Vagina (tissue), 2 donors: ENCODE measurements at places on chromosomes 6 and 20. TPM values are rescaled to one million over a fixed set of nuclear protein-coding genes. Genes with fewer than 3 reads are reported as not detected.

DNA sequence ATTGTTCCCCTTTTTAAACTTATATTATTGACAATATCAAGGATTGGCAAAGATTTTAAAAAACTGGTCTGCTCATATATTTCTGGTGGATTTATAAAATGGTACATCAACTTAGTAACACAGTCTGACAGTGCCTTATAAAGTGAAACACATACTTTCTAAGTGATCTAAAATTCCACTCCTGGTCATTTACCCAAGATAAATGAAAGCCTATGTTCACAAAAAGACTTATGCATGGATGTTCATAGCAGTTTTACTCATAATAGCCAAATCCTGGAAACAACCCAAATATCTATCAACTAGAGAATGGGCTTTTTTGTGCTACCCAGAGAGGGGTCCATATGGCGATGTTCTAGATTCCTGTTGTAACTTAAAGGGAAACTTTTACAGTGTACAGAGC lies 222.4 kb upstream of the FAM83B start:
- no peak for DNase-seq

DNA sequence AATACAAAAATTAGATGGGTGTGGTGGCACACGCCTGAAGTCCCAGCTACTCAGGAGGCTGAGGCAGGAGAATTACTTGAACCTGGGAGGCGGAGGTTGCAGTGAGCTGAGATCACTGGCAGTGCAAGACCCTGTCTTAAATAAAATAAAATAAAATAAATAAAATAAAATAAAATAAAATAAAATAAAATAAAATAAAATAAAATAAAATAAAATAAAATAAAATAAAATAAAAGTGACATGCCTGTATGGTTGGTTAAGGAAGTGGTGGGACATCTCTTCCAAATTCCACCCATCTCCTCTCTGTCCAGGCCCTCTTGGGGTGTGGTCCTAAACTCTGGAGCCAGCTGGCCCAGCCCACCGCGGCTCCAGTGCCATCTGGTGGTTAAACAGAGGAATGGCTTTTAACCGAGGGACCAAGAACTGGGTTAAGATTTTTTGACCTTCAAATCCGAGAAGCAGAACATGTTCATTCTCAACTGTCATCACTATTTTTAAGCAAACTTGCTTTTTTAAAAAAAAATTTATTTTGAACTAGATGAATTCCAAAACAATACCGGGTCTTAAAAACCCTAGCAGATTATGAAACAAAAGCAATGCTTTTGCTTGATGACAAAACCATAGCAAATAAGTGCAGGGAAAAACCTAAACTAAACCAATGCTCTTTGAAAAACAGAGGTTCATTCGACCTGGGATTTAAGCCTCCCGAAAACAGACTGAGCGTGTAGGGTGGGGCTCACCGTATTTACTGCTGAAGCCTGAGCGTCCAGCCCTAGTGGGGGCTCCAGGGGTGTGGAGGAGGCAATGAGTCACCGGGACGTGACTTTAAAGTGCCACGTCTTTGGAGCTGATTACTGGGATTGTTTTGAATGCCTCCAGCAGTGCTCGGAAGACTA lies 68.8 kb downstream of the CDC5L start:
- DNase-seq = no peak

- no peak for DNase-seq
These were observed 163.2 kb upstream of the BTBD3 start for GRCh38 chr20:11754451-11754850.

DNA sequence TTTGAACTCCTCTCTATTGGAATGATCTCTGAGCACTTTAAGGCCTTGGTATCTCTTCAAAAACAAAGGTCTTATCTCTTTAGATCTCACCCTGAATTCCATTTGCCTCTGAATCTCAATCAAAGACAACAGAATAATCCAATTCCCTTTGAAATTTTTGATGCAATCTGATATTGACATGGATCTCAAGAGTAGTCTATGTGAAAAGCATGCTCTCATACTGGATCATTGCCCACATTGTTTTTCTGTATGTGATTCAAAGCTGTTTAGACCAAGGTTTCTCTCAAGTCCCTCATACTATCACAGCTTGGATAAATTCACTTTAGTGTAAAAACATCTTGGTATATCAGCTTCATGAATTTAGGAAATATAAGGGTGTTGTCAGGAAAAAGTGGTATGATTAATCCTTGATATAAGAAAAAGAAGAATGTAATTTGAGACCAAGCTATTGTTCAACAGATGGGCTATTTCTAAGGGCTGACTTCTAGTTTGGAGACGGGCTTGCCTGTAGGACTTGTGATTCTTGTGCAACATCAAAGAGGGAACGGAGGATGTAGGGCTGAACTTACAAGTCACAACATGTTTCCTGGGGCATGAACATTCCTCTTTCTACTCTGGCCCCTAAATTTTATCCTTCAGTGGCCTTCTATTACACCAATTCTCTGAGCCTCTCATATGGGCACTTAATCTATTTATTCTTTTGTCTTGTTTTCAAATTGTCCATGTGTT lies 77.9 kb upstream of the CITED2 start:
- no peak for DNase-seq

The RNF144B gene
- total RNA-seq = 6.9 TPM

- no peak for DNase-seq
These were observed 529.5 kb downstream of the PRKN start for GRCh38 chr6:162198076-162198475.

- no peak for DNase-seq
These were observed 59.3 kb upstream of the CARMIL1 start for GRCh38 chr6:25219917-25220278.

DNA sequence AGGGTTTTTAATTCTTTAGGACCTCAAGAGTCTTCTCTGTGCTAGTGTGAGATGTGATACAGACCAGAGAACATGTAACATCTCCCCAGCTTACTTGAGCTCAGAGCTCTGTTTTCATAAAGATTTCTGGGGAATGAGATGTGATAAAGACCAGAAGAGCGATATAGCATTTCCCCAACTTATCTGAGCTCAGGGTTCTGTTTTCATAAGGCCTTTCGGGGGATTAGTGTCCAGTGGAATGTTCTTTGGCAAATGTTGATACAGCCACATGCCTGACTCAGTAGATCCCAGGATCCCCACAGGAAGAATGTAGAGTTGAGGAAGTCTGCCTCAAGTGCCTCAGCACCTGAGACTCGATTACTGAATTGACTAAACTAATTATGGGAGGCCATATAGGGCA lies 18.7 kb upstream of the TOP1 start:
- no peak for DNase-seq

The ERVFRD-1 gene
- total RNA-seq = 0.25 TPM

DNA sequence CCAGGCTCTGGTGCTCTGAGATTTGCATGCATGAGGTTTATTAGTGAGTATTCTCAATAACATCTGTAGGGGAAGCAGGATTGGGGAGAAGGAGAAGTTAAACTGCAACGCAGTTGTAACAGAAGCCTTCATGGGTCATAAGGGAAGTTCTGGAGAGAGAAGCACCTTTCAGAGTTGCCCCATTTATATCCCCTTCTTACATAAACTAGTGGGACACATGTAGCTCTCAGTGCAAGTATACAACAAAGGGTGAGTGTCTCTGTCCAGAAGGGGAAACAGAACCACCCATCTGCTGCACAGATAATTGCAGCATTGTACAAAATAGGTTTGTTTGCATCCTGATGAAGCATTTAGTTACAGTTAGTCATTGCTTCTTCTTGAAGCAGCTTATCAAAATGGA lies 4.3 kb upstream of the ADGB start:
- no peak for DNase-seq

DNA sequence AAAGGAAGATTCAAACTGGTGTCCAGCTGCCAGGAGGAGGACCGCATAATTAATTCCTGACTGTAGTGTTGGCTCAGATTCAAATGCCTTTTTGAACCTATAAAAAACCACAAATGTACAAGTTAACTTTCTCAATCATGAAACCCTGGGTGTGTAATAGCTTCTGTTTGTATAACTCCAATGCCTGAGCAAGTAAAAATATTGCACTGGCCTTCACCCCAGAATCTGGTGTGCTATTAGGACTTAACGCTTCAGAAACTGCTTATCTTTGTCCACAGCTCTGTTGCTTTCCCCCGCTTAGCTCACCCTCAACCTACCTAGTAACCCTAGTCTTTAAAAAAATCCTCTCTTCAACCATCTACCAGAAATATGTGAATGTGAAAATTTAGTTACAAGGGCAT lies 119.1 kb upstream of the MAP7 start:
- DNase-seq = no peak

DNA sequence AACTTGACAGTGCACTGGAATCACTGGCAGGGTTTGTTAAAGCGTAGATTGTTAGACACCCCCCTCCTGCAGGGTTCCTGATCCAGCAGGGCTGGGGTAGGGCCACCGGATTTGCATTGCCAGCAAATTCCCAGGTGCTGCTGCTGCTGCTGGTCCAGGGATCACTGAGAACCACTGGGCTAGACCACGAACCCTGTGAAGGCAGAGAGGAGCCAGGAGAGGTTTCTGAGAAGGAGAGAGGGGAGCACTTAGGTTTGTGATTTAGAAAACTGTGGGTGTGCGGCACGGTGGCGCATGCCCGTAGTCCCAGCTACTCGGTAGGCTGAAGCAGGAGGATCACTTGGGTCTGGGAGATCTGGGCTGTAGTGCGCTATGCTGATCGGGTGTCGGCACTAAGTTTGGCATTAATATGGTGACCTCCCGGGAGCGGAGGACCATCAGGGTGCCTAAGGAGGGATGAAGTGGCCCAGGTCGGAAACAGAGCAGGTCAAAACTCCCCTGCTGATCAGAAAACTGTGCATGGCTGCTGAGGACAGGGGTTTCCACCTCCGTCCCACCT lies 53.6 kb upstream of the FAM83D start:
- no peak for DNase-seq

DNA sequence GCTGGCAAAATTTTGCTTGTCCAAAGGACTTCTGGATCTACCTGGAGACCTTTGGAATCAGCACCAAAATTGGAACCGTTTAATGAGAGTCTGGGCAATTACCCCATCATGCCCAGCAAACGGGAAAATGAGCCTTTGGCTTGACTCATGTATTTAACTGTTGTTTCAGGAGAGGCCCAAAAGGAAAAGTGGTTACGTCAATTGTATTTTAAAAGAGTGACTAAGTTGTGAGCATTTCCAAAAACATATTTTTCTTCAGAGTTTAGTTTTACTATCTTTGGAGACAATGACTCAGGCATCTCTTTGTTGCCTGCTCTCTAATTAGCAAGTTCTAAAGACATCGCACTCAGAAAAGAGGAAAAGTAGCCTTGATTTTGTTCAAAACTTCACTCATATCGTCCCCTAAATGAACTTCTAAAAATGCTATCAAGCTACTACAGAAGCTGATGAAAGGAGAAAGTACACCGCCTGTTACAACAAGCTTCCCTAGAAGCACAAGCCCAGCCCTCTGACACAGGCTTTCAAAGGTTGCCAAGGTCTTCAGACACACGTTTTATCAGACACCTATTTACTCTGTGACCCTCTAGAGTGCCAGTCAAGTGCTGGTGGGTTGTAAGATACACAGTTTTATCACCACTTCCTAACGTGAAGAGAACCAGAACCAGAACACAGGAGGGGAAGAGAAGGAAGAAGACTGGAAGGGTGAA lies 146.2 kb downstream of the TBX18 start:
- no peak for DNase-seq

DNA sequence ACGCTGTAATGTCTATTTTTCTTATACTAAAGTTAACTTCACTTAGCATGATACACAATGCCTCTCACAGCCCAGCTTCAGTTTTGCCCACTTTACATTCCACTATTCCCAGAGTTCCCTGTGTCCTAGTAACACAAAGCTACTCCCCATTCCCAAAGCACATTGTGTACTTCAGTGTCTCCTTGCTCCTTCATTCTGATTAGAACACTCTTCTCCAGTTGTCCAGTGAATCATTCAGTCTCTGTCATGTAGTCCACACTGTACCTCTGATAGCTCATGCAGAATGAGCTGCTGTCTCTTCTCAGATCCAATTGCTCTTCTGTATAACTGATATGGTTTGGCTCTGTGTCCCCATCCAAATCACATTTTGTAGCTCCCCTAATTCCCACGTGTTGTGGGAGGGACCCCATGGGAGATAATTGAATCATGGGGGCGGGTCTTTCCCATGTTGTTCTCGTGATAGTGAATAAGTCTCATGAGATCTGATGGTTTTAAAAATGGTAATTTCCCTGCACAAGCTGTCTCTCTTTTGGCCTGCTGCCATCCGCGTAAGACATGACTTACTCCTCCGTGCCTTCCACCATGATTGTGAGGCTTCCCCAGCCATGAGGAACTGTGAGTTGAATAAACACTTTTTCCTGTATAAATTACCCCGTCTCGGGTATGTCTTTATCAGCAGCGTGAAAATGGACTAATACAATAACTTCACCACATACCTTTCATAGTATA lies 2.1 kb upstream of the TMX4 start:
- DNase-seq = no peak

GRCh38 chr20:38751360-38751976 lies 3.2 kb downstream of the ACTR5 start:
- no peak for DNase-seq

GRCh38 chr6:3022765-3023662 lies 23.3 kb downstream of the NQO2 start:
- DNase-seq = no peak

- DNase-seq = no peak
These were observed 455.1 kb downstream of the ADGRB3 start for GRCh38 chr6:69090132-69090531.

- no peak for DNase-seq
These were observed 105.3 kb upstream of the BMP5 start for GRCh38 chr6:55980627-55981211.

The TUBB2B gene
- total RNA-seq = 6.9 TPM

DNA sequence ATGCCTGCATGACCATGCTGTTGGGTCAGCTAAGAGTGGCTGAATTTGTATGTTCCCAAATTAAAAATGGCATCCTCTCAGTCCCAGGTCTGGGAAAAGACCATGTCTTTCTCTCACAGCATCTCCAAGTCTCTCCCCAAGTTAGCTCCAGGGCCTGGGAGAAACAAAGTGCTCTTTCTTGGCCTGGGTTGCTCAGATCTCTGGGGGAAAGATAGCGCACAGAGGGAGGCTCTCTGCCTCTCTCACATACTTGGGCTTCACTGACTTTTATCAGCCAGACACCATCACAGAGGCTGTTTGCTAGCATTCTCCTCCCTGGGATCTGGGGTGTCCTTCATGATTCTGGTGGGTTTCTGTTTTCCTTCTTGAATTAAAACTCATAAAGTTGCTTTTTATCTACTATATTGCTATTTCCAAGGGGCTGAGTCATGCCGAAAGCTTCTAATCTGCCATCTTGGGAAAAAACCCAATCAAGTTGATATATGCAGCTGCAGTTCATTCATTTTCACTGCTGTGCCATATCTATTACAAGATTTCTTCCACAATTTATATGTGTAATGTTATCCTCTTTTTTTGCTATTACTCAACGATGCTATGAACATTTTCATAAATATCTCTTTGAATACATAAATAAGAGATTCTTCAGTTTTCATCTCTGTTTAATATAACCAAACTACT lies 190.2 kb downstream of the MOXD1 start:
- DNase-seq = no peak

DNA sequence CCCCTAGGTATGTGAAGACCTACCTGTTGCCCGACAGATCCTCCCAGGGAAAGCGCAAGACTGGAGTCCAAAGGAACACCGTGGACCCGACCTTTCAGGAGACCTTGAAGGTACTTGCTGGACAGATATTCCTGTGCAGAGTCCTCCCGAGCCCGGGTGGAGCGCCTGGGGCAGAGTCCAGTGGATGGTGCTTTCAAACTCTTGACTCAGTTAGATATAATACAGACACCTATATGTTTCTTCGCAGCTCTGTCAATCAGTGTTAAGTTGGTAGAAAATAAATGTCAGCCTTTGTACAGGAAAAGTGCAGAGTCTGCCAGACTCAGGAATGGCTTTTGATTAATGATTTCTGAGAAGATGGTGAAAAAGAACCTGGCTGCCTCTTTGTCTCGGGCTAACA lies 67.2 kb downstream of the EZR start:
- DNase-seq = no peak

- DNase-seq = no peak
These were observed 31.5 kb upstream of the PAQR8 start for GRCh38 chr6:52330470-52330869.

The MMS22L gene
- 19.6 TPM for total RNA-seq
